ENCODE measurements at places on chromosomes 12 and 14.

- DNase-seq: no peak
Measured at GRCh38 chr12:50932787-50933280, 19.5 kb upstream of the HIGD1C start.

DNA sequence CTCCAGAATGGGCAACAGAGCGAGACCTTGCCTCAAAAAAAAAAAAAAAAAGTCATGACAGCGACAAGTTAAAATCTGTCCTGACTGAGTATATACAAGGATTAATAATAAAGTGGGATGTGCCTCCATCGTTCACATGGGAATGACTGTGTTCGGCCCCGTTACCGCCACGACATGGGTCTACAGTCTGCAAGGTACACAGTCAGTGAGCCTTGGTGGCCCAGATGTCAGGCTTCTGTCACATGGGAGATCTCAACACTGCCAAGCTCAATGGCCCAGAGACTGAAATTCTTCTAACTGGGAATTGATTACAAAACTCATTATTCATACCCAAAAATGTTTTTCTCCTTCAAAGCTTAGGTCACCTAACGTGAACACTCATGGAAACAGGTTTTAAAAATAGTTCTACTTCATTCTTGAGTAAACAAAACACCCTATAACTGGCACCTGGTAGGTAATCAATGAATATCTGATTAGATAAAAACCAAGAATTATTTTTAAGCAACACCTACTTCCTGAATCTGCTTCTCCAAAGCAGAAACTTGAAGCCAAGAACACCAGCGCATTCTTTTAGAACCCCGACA is 66.0 kb downstream of the NT5DC3 start:
- DNase-seq: no peak

- DNase-seq: no peak
Measured at GRCh38 chr12:91094957-91095356, 16.3 kb downstream of the LUM start.

DNA sequence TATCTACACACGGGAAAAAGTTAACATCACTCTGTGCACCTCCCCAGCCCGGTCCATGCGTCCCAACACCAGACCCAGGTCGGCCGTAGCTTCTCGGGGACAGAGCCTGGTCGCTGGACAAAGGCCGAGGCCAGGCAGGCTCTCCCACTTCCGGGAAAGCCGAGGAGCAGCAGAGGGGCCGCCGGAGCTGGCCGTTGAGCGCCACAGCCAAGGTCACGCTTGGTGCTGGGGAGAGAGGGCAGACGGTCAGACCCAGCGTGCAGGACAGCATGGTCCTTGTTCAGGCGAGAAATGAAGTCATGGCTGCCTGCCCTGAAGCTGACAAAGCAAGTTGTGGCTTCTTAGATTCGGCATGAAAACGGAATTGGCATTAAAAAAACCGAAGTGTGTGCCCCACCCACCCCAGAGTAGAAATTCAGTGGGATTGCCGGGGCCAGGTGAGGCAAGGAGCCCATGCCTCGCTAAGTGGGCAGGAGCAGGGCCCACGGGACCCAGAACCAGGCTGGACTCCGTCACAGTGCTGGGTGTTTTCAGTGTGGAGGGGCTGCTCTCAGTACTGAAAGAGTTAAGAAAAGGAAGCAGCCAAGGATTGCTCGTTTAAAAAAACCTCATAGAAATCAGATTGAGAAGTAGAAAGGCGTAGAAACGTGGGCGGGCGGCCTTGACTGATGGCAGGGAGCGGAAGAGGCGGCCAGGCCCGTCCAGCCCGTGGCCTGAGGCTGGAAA is 4.3 kb downstream of the ARL6IP4 start:
- DNase-seq: no peak

DNA sequence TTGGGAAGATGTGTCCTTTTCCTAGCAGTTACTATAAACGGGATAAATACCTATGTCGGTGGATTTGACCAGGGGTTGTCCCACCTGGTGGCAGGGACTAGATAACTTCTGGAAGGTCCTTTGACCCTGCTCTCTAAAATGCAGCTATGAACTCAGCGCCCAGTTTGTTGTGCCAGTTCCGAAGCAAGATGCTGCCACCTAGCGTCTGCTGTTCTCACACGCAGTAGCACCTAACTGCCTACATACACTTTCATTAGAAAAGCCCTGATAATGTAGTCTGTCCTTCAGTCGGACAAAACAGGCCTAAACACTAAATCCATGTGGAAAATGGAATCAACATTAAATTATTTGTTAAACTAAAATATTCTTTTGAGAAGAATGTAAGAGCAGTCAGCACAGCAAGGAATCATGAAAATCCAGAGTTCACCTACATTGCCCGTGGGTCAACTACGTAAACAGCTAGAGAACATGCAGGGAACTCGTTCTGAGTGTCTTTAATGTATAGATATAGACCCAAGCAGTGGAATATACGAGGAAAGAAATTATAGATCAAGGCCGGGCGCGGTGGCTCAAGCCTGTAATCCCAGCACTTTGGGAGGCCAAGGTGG is 51.1 kb upstream of the CRACR2A start:
- DNase-seq: no peak

DNA sequence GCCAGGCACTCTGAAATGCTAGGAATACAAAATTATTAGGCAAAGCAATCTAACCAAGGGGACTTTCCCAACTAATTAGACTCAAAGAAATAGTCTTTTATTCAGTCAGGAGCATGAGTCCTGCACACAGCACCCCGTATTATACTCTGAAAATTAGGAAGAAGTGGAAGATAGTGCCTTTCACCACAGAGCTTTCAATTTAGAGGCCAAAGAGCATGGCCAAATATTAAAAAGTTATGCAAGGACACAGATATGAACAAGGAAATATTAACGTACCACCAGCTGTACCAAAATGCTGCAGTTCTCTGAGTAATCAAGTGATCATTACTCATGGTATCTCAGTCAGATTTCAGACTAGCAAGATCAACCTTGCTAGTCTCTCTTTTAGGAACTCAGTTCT is 22.6 kb upstream of the MDM2 start:
- no peak for DNase-seq

GRCh38 chr12:101850199-101850598 is 19.4 kb upstream of the GNPTAB start:
- DNase-seq: no peak

DNA sequence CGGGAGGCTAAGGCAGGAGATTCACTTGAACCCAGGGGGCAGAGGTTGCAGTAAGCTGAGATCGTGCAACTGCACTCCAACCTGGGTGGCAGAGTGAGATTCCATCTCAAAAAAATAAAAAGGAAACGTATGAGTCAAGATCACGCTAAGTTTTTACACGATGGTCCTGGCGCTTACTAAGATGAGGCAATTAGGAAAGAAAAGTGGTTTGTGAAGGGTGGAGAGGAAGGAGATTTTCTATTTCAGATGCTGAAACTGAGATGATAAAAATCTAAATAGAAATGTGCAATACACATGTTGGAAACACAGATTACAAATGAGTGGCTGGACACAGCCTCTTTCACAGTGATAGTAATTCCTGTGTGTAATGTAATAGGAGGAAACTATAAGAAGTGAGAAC is 63.2 kb downstream of the KDM5A start:
- DNase-seq: no peak

DNA sequence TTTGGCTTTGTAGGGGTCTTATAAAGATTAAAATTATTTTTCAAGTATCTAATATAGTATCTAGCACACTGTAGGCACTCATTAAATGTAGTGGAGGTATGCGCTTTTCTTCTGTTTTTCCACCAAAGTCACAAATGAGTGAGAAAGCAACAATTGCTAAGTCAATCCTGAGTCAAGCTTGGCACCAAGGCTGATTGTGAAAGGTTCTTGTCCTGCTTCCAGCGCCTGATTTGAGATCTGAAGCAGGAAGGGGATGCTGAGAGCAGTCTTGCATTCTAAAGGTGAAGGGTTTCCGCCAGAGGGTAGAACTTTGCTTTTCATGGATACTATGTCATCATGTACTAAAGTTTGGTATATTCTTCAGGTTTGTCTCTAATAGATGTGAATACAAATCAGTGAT is 64.9 kb upstream of the DAAM1 start:
- DNase-seq: no peak

DNA sequence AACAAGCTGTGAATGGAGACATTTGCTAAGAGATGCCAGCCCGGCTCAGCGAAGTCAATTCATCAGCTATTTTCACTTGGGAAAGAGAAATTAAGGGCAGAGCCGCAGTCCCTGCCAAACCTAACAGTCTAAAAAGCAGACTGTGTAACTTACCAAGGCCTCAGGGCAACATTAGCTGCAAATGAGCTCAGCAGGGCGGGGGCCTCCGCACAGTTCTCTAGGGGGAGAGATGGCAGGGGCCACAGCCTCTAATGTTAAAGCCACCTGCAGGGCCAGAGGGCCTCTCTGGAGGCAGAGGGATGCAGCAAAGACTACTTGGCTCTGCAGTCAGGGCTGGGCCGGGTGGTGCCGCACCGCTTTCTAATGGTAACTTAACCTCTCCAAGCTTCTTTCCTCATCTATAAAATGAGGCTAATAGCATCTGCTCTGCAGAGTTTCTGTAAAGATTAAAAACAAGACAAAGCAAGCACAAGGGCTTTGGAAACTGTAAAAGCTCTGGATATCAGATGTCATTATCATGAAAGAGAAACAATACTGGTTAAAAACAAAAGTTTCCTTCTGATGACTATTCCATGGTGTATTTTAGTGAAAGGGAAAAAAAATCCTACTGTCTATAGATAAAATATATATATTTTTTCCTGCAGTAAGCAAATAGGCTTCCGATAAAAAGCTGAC is 13.4 kb upstream of the GPRC5A start:
- no peak for DNase-seq

DNA sequence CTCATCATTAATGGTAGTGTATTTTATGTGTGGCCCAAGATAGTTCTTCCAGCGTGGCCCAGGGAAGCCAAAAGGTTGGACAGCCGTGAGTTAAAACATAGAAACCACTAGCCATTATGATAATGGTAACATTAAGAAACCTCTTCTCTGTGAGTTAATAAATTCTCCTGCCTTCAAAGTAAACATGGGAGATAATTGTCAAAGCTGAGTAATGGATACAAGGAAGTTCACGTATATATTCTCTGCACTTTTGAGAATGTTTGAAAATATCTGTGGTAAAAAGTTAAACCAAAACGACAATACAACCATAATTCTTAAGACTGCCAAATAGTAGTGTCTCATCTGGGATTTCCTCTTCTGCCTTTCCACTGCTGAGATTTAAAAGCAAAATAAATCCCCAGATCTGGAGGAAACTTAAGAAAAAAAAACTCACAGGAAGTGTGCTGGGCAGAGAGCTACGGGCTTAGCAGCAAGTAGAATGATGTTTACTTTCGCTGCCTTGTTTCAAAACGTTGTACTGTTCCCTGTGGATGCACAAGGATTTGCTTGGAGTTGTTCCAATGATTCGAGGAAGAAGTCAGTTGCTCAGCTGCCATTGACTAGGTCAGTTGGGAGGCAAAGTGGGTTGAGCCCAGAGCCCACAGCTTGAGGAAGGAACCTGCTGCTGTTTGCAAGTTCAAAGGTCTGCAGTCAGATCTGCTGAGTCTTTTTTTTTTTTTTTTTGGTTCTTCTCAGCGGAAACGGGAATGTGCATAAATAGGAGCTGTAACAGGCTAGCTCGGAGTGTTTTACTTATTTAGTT is 1.7 kb downstream of the TPCN1 start:
- DNase-seq: peak; percentile 62

GRCh38 chr12:101566318-101566717 is 28.5 kb upstream of the MYBPC1 start:
- DNase-seq: no peak
